ENCODE measurements at places on chromosomes 16 and 17. TPM values are rescaled to one million over a fixed set of nuclear protein-coding genes. Genes with fewer than 3 reads are reported as not detected.

GRCh38 chr17:79988185-79988971 is 47.3 kb downstream of the TBC1D16 start:
- no peak overlapping the region for H3K27ac ChIP-seq
- H3K4me3 ChIP-seq, result no peak overlapping the region
- H3K36me3 ChIP-seq, result peaks cover 2% of the 10 kb centered on the region
- no peak for DNase-seq
- H3K27me3 ChIP-seq, result peaks cover 2% of the 10 kb centered on the region

Gene ITGAX
- total RNA-seq, result not detected

DNA sequence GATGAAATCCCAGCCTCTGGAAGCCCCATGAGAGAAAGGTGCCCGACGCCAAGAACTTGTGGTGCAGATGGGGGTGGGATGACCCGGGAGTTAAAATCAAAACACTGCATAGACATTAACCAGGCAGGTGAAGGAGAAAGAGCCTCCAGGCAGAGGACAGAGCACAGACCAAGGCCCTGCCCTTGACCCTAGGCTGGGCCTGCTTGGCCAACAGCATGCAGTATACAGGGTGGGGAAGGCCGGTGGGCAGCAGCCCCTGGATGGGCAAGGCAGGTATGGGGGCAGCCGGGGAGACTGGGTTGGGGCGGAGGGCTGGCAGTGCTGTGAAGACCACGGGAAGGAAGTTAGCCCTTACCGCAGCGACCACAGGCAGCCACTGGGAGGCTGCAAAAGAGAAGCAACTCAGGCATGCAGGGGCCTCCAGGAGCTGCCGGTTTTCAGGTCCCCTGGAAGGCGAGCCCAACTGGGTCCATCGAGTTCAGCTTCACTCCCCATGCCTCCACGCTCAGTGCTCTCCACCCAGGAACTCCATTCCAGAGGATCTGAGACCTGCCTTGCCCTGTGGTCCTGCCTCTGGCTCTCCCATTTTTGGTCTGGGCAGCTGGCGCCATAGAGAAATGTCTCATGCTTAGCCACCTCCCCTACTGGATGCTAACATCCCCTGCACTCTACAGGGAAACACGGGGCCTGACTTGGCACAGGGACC is 81.2 kb downstream of the C16orf95 start:
- H3K4me1 ChIP-seq, result no peaks in the 10 kb centered on the region
- no peaks in the 10 kb centered on the region for H3K36me3 ChIP-seq
- no peaks in the 10 kb centered on the region for H3K27me3 ChIP-seq
- H3K4me3 ChIP-seq, result no peak overlapping the region
- no peak overlapping the region for H3K27ac ChIP-seq

GRCh38 chr17:539066-539465 is 175.6 kb downstream of the VPS53 start:
- H3K27me3 ChIP-seq, result no peaks in the 10 kb centered on the region
- H3K4me1 ChIP-seq, result peaks cover 13% of the 10 kb centered on the region
- no peak for DNase-seq
- no peak overlapping the region for H3K4me3 ChIP-seq
- no peak overlapping the region for H3K27ac ChIP-seq
- peaks cover 11% of the 10 kb centered on the region for H3K36me3 ChIP-seq

Gene CMTM2
- total RNA-seq, result not detected

Gene KRT24
- not detected for total RNA-seq

Gene SLC52A1
- 0.61 TPM for total RNA-seq

- no peaks in the 10 kb centered on the region for H3K27me3 ChIP-seq
- no peak overlapping the region for H3K27ac ChIP-seq
- no peak overlapping the region for H3K4me3 ChIP-seq
These were observed 110.2 kb upstream of the ELAC2 start for GRCh38 chr17:13127921-13128602.

Gene MYCBPAP
- total RNA-seq, result 1.7 TPM

DNA sequence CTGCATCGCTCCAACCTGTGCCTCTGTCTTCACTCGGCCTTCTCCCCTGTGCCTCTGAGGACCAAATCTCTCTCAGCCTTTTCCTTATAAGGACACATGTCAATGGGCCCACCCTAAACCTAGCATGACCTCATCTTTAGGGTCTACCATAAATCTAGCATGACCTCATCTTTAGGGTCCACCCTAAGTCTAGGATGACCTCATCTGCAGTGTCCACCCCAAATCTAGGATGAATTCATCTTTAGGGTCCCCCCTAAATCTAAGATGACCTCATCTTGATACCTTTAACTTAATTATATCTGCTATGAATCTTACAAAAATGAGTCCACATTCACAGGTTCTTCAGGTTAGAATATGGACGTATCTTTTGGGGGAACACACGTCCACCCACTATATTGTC is 131.1 kb upstream of the RPL38 start:
- H3K36me3 ChIP-seq, result no peaks in the 10 kb centered on the region
- no peak overlapping the region for H3K4me3 ChIP-seq
- no peak overlapping the region for H3K27ac ChIP-seq
- no peaks in the 10 kb centered on the region for H3K27me3 ChIP-seq

- no peak overlapping the region for H3K27ac ChIP-seq
- no peak overlapping the region for H3K4me3 ChIP-seq
- no peak for DNase-seq
- H3K36me3 ChIP-seq, result no peaks in the 10 kb centered on the region
- H3K4me1 ChIP-seq, result peaks cover under 1% of the 10 kb centered on the region
These were observed 2.0 kb downstream of the AKAP10 start for GRCh38 chr17:19975601-19976000.

GRCh38 chr16:35598696-35599332 is 2139.4 kb downstream of the TP53TG3F start:
- no peaks in the 10 kb centered on the region for H3K4me1 ChIP-seq
- H3K36me3 ChIP-seq, result no peaks in the 10 kb centered on the region
- no peak overlapping the region for H3K4me3 ChIP-seq
- H3K27me3 ChIP-seq, result no peaks in the 10 kb centered on the region
- DNase-seq, result no peak

DNA sequence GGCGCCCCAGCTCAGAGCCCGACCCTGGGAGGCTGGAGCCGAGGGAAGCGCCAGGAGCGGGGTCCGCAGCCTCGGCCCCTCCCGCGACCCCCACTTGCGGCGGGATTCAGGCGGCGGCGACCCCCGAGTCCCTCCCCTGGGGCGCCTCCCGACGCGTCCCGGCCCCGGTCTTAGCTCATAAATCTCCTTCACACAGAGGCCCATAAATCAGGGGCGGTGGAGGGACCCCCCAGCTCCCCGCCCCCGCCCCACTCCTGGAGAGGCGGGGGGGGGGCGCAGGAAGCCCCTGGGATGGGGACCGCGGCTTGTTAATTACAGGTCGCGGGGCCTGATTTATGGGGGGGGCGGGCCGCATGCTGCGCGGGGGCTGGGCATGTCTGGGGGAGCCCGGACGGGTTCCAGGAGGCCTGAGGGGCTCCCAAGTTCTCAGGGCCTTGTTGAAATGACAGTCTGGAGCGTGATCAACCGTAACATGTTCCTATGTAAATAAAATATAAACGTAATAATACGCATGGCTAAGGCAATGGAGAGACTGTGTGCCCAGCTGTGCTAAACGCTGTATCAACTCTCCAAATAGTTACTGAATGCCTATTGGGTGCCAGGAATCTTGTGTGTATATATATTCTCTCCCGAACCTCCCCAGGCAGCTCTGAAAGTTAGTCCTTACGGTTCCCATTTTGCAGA is 10.0 kb upstream of the BHLHA9 start:
- H3K4me1 ChIP-seq, result no peaks in the 10 kb centered on the region
- DNase-seq, result no peak
- H3K36me3 ChIP-seq, result no peaks in the 10 kb centered on the region
- H3K4me3 ChIP-seq, result peak overlapping the region; percentile 52
- H3K27me3 ChIP-seq, result peaks cover 21% of the 10 kb centered on the region
- H3K27ac ChIP-seq, result no peak overlapping the region

Gene MAP2K6
- total RNA-seq, result 42.2 TPM
